ENCODE measurements at places on chromosomes 13 and 19.
A peak's percentile ranks its signal among the peaks of the same experiment; 100 is the strongest.

DNA sequence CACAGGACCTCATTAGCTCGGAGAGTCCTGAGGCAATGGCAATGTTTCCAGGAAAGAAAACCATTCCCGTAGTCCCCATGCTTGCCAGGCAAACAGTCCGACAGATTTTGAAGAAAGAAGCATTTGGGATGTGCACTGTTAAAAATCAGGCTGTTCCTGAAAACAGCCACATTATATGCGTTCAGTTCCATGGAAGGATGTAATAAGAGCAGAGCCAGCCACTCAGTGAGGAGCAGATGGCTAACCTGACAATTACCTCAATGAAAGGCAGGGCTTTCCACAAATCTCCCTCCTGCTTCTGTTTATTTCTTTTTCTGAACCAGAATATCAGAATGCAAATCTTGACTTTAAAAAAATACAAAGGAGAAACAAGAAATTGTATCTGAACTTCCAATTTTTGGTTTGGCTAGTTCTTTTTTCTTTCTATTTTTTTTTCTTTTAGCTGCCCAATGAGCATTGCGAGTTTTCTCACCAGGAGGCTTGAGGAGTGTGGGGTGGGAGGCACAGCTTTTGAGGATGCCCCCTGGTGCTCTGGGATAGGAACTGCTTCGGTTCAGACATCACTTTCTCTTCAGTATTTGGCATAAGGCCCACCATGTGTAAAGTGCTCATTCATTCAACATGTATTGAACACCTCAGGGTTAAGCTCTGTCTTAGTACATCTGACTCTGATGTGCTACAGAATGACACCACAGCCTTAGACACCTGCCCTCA is 124.2 kb downstream of the TBC1D4 start:
- peak; percentile 91 for DNase-seq

DNA sequence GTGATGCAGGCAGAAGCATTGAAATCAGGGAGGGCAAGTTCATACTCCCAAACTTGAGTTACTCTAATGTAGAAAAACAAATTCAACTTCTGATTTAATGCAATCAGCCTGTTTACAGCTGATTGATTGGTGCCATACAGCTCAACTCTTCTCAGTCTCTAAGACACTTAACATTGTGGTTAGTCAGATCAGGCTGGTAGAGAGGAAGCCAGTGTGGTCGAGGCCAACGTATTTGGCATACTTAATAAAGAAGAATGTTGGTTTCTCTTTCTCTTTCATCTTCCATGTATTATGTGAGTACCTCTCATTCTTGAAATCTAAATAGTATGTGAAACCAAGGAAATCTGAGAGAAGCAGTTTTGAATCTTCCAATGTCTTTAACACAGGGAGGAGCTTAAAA is 255.0 kb upstream of the SLITRK1 start:
- DNase-seq: peak; percentile 72

DNA sequence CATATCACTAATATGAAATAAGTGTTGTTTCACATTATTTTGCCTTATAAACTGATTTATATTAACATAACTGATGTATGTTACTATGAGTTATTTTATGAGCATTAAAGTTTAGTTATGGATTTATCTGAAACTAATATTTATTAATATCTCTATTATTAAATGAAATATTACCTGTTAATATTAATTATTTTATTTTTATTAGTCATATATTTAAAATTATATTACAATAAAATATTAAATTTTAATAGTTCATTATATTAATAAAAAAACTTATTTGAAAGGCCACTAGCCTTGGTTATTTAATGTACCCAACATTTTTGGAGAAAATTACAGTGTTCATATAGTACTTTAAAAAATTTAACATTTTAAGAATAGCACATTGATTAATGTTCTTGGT is 1643.4 kb upstream of the MIR17HG start:
- no peak for DNase-seq

- DNase-seq: no peak
Observed at GRCh38 chr19:55373993-55374757, 2.5 kb upstream of the TMEM190 start.

- peak; percentile 52 for DNase-seq
Observed at GRCh38 chr19:23070353-23071146, 46.3 kb upstream of the ZNF730 start.

DNA sequence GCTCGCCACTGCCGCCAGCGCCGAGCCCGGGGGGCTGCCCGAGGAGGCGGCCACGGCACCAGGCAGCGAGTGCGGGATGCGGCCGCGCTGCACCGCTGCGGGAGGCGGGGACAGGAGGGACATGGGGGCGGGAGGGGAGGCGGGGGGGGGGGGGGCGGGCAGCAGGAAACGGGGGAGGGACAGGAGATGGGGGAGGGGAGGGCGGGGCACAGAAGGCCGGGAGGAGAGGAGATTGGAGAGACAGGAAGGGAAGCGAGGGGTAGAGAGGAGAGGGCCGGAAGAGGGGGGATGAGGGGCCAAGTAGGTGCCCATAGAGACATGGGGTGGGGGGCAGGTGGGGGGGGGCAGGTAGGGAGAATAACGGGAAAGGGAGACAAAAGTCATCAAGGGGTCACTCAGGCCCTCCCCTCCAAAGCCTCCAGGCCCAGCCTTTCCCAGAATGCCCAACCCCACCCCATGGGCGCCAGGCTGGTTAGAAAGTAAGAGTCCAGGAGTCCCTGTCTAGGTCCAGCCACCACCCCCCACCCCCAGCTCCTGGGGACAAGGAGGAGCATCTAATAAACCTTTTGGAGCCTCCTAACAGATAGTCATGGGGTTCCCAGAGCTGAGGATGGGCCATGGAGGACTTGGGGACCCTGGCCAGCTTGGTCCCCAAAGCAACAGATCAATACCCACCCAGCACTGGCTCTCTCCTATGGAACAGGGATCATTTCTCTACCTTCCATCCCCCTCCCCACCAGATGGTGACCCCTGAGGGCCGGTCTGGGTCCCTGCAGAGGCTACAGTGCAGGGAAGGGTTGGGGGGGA is 9.5 kb downstream of the NR2F6 start:
- DNase-seq: peak; percentile 70

DNA sequence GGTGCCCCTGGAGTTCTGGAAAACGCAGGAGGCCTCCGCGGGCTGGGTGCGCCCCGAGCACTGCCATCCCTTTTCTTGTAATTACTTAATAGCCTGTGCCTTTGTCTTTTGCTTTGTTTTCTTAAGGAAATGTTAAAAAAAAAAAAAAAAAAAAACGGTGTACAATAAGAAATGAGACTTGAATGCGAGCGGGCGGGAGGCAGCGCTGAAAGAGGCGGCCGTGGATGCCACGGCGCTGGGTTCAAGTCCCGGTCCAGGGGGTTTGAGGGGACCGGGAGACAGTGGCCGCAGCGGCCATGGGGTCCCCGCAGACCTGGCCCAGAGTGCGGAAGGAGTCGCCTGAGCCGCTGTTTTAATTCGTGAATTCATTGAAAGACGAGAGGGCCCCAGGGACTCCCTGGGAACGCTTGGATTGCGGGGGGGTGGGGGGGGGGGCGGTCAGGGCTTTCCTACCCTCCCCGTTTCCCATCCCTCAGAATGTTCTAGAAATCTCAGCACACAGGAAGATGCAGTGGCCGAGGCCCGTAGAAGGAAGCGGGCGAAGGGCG is 349.2 kb upstream of the ARGLU1 start:
- no peak for DNase-seq

- DNase-seq: no peak
Observed at GRCh38 chr13:113125506-113126264, 3.1 kb downstream of the F10 start.

GRCh38 chr19:6233827-6234511 is 45.8 kb downstream of the MLLT1 start:
- DNase-seq: peak; percentile 79

GRCh38 chr13:29805994-29806979 is 44.1 kb downstream of the UBL3 start:
- no peak for DNase-seq

DNA sequence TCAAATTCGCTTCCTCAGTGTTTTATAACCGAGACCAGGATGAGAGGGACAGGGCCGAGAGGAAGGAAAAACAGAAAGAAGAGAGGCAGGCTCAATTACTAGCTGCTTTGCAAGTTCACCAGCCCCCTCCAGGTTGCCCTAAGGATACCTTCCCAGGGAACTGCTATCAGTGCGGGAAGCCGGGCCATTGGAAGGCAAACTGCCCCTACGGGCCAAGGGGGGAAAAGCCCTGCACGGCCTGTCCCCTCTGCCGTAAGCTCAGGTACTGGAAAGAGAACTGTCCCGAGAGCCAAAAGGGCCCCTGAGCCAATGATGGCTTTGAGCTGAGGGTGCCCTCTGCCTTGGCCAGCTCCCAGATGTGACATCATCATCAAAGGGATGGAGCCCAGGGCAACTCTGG is 3.2 kb upstream of the ERVV-1 start:
- no peak for DNase-seq

DNA sequence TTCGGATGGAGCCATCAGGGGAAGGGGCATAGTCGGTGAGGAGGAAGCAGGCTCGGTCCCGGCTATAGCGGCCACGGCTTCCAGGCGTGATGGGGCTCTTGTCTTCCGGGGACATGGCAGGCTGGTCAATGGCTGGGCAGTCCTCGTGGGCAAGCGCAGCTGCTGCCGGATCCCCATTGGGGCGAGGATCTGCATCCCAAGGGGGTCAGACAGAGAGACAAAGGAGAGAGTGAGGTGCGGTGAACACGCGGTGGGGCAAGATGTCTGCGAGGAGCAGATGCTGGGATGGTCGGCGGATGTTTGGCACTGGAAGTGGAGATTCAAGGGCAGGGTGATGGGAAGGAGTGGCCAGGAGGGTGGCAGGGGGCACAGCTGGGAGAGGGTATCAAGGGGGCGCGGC is 8.6 kb downstream of the KCNC3 start:
- DNase-seq: no peak

GRCh38 chr13:70362820-70363570 is 254.7 kb upstream of the KLHL1 start:
- DNase-seq: no peak

GRCh38 chr19:18428787-18429674 is 8.9 kb downstream of the ISYNA1 start:
- DNase-seq: peak; percentile 94

DNA sequence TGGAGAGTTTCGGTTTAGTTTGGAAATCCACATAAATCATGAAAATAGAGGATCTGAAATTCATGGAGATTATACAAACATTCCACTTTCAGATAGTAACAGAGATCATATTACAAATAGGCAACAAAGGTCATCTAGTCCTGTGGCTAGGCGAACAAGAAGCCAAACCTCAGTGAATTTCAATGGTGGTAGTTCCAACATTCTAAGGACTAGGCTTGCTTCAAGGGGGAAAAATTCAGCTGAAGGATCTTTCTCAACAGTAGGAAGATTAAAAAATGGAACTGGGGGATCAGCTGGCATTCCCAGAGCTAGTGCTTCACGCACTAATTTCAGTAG is 47.0 kb downstream of the FOXO1 start:
- DNase-seq: no peak

- DNase-seq: no peak
Observed at GRCh38 chr13:100063333-100063732, 25.6 kb upstream of the PCCA start.

GRCh38 chr19:19654441-19654840 is 9.0 kb downstream of the ATP13A1 start:
- DNase-seq: no peak

DNA sequence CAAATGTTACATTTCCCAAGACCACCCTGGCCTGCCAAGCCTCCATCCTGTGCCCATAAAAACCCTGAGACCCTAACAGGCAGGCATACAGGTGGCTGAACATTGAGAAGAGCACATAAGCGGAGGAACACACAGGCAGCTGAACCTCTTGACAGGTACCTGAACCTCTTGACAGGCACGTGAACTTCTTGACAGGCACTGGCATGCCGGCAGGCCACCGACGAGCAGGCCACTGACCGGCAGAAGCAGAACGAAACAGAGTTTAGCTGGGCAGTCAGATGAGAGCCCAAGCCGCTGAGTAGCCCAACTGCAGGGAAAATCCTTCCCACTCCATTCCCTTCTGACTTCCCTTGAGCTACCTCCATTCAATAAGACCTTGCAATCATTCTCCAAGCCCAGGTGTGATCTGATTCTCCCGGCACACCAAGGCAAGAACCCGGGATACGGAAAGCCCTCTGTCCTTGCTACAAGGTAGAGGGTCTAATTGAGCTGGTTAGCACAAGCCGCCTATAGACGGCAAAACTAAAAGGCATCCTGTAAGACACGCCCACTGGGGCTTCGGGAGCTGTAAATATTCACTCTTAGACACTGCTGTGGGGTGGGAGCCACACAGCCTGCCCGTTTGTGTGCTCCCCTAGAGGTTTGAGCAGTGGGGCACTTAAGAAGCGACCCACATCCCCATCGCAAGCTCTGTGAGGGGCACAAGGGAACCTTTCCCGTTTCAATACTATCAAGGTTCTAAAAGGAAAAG is 2613.9 kb upstream of the PCDH20 start:
- no peak for DNase-seq

GRCh38 chr19:38905620-38906019 is 5.9 kb downstream of the NFKBIB start:
- DNase-seq: no peak

DNA sequence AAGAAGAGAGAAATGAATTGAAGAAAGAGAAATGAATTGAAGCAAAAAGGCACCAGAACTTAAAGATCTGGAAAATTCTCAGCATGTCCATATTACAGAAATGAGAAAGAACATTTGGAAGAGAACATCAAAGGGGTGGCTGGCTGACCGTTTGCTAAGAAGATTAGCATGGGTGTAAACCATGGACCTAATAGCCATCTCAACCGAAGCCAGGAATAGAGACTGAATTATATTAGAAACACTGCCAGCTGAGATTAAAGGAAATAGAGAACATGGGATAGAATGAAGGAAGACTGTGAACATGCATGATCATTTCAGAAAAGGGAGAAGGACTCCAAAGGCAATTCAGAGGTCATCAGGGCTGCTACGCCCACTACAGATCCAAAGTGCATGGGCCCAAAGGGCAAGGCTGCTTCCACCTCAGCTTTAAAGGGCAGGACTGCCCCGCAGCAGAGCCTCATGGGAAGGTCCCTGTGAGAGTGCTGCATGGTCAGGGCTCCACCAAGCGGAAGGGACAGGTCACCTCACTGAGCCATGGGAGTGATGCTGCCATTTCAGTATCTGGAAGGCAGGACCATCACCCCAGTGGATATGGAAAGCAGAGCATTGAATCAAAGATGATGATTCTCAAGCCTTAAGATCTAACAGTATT is 23.1 kb downstream of the FNDC3A start:
- DNase-seq: no peak

GRCh38 chr19:4042731-4043082 is 24.0 kb downstream of the ZBTB7A start:
- DNase-seq: no peak

DNA sequence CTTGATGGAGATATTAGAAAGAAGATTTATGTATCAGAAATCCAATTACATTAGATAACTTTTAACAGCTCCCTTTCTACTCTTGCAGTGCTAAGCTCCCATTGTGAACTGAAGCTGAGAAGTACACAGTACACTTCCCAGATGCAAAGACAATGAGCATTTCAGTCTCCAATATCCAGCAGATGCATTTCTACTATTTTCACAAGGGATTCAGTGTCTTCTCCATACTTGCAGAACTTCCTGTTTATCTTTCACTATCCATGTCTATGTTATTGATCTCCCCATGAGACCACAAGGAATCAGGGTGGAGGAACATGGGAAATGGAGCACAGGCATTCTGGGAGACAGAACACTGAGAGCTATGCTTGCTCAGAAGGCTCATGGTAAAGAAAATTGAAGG is 207.5 kb downstream of the ENOX1 start:
- no peak for DNase-seq

GRCh38 chr19:5916181-5916708 is 2.2 kb downstream of the CAPS start:
- DNase-seq: no peak

Data from hematopoietic multipotent progenitor cell treated with erythropoietin and hydrocortisone succinate and interleukin-3 and kit ligand, for 6 days (in vitro differentiated cells).